Activated gamma-delta T cell treated with Interleukin-2 at 50 U/mL for 16 hours (primary cell): ENCODE measurements at places on chromosomes 13 and 19.

DNA sequence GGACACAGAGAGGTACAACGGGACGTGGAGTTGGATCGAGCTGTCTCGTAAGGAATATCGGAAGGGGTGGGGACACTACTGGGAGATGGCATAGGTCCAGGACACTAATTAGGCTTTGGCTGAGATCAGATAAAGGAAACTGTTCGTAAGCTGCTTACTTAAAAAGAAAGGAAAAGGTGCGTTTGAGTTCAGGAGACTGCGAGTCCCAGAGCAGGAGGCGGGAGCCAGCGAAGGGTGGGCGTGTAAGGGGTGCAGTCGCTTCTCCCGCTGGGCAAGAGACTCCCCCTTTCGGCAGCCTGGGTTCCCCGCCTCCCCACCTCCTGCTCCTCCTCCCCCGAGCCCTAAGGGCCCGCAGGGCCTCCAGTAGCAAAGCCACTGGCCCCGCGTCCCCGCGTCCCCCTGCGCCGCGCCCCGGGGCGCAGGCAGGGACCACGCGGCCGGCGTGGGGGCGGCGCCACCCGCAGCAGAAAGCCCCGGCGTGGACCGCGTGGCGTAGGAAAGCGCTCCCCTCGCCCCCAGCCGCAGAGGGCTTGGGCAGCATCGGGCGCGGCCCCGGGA lies 547 bp downstream of the ABCC4 start:
- peak; percentile 36 for DNase-seq

GRCh38 chr19:12730064-12730463 lies 4.4 kb downstream of the TRIR start:
- no peak for DNase-seq

DNA sequence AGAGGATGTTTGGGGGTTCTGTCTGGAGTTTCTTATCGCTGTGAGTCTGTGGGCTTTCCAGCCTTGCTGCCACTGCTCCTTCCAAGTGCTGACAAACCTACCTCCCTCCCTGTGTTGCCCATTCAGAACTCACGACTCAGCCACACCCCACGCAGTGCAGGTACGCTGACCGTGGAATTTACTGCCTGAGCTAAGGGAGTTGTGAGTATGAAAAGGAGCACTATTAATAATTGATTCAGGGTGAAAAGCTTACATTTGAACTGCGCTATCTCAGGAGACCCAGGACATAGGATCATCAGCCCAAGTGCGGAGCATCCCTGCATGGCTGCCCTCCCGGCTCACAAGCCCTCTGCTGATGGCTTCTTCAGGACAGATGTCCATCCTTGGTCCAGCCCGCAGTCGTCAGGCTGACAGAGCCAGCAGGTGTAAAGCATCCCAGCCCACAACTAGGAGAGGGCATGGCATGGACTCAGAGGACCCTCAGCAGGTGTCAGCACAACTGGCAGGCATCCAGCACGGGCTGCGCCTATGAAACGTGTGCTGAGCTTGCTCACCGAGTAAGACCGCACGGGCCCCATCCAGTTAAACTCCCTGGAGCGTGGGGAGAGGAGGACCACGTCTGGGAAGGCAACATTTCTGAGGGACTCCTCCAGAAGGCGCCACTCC lies 244.0 kb downstream of the COL4A1 start:
- no peak for DNase-seq

- peak; percentile 47 for DNase-seq
Measured at GRCh38 chr19:45863840-45864628, at the start of gene FOXA3. FOXA3 (plus strand) TSS chr19:45864326; CDS start chr19:45864457, 131 bp downstream.

DNA sequence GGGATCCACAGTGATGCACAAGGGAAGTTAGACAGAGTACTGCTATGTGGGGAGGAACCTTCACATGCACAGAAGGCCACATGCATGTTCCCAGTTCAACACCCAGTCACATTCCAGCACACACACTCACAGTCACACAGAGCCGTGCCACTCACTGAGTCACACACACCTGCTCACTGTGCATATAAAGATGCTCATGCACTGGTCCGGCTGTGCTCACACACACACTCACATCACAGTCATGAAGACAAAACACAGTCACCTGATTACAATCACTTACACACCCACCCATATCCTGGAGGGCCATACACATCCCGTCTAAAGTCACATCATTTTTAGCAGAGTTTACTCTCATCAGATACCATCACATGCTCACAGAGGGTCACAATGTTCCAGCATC lies 478 bp downstream of the CLC start:
- DNase-seq: no peak

DNA sequence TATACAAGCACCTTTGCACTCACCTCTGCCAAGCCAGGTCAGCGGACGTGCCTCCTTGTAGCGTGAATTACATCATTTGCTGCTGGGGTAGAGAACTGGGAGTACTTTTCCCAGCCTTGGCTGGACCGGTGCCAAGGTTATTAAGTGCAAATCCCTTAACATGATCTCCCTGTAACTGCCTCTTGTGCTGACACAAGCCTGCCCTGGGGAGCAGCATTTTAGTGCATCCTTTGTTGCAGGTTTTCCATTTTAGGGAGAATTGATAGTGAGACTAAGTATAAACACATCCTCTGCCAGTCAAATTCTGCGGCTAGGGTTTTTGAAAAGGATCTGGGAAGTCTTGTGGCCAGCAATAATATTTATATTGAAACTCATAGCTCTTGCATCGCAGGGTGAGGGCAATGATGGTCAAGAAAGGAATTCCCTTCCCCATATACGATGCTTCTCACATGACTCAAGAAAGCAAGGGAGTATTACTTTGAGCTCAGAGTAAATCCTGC lies 32.7 kb upstream of the DCLK1 start:
- DNase-seq: no peak

GRCh38 chr19:12821761-12822160 lies 12.6 kb downstream of the RTBDN start:
- no peak for DNase-seq

- DNase-seq: no peak
Measured at GRCh38 chr13:25980255-25980654, 71.6 kb downstream of the SHISA2 start.

DNA sequence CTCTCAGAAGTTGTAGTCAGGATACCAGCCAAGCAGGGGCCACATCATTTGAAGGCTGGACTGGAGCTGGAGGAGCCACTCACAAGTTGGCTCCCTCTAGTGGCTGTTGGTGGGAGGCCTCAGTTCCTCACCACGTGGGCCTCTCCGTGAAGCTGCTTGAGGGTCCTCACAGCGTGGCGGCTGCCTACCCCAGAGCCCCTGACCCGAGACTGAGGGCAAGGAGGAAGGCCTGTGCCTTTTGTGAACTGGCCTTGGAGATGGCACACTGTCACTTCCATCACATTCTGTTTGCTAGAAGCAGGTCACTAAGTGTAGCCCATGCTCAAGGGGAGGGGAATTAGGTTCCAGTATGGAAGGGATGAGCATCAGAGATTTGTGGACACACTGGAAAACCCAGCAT lies 14.6 kb downstream of the GNA11 start:
- peak; percentile 76 for DNase-seq

DNA sequence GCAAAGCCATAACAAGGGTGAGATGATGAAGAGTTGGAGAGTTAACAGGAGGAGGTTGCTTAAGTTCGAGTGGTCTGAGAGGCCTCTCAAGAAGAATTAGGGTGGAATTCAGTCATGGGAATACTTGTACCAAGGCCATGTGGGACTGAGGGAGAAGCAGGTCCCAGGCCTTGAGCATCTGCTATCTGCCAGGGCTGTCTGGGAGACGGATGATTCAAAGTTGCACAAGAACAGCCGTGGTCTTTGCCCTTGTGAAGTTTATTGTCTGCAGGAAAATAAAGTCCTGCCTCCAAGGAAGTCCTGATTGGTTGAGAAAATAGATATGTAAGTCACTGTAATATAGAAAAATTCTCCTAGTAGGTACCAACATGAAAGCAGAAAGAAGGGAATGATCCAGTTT lies 178.8 kb upstream of the RFC3 start:
- DNase-seq: no peak

DNA sequence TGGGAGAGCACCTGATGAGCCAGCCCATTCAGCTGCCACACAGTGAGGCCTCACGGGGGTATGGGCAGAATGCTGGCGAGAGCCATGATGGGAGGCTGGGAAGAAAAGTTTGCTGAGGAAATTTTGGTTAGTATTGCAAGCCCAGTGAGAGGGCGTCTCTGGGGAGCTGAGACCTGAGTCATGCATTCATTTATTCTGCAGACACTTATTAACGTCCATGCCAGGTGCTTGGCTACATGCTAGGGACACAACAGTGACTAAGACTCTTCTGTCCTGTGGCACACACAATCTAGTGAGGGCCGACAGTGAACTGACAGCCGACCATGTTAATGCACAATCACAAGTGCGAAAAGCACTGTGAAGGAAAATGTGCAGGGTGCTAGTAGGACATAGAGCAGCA lies 27.2 kb downstream of the WDR62 start:
- DNase-seq: no peak

DNA sequence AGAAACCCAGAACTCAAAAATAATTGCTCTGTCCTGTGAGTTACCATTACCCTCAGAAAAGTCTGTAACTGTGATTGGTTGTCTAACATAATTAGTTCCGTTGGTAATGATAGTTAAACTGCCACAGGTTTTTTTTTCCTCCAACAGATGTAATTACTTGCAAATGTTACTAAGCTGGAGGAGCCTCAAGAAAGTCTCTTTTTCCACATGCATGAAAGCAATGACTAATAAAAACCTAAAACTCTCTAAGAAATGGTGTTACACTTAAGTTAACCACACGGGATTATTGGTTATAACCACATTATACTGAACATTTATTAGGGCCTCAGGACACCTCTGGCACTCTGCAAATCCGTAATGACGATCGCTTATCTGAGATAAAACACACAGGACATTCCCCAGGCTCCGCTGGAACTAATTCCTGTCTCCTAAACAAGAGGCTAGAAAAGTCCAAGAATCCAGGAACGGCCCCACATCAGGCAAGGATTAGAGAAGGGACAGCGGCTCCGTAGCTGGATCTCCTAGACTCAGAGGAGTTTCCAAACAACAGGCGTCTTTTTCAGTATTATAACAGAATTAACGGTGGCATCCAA lies 753 bp downstream of the ZNF235 start:
- no peak for DNase-seq

GRCh38 chr13:51000061-51000460 lies 90.5 kb downstream of the RNASEH2B start:
- DNase-seq: no peak

DNA sequence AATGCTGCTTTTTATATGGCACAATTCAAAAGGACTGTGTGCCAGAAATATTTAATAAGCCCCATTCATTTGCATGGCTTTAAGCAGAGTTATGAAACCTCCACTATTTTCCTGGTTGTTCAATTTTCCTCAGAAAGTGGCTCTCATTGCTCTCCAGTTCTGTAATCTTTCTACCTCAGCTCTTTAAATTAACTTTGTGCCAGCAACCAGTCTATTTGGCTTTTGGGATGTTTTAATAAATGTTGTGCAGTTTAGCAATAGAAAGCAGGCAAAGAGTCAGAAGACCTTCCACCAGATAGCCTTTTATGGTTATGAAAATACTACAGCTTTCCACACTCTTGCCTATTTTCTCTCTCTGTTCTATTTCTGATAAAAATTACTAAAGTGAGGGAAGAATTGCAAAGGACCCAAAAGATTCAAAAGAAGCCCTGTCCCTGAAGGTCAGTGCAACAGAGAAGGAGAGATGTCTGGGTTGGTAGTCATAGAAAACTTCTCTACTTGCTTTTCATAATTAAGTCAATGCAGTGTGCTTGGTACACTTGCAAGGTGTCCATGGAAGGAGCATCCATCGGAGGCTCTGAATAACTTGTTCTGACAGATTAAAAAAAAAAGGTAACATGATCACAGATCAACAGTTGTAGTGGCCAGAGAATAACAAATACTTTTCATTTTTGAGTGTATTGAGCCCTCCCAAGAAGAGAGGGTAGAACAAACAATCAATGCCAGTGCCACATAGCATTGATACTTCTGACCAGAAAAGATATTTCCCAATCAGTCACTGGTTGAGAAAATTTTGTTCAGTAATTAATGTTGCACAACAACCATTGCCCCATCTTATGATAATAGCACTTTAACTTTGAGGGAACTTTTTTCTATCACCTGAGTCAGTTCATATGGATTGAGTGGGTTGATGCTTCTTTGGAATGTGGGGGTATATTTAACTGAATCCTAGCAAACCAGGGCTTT lies 48.4 kb upstream of the SPRY2 start:
- no peak for DNase-seq

GRCh38 chr13:76725211-76725610 lies 161.0 kb downstream of the KCTD12 start:
- DNase-seq: no peak

- no peak for DNase-seq
Measured at GRCh38 chr19:2477732-2478191, 1.8 kb downstream of the GADD45B start.

GRCh38 chr13:24280720-24281119 lies 28.7 kb upstream of the C1QTNF9 start:
- DNase-seq: no peak

GRCh38 chr19:14433554-14434501 lies 722 bp downstream of the PKN1 start:
- peak; percentile 41 for DNase-seq

- DNase-seq: no peak
Measured at GRCh38 chr13:94312511-94313216, 166.8 kb downstream of the DCT start.

GRCh38 chr13:78443839-78444238 lies 159.5 kb downstream of the POU4F1 start:
- no peak for DNase-seq

DNA sequence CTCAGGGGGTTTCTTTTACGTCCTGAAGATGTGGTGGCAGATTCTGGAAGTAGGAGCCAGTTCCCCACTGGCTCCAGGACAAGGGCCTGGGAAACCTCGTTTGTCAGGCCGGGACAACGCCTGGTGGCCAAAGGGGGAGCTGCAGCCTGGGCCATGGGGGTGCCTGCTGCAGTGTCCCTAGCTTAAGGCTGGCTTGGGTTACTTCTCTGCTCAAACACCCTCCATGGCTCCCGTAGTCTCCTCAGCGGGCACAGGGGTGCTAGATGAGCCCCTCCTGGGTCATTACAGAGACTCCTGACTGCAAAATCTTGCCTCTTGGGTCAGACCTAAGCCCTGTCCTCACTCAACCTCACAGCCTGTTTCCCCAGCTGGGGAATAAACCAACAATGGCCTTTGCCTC lies 14.7 kb downstream of the CILP2 start:
- DNase-seq: peak; percentile 27

GRCh38 chr13:112619730-112620631 lies 32.0 kb upstream of the TUBGCP3 start:
- DNase-seq: no peak
